A549 treated with dexamethasone at 1 μM for 4 hours (cell line): ENCODE measurements at places on chromosomes 12 and 14. TPM values are rescaled to one million over a fixed set of nuclear protein-coding genes. Genes with fewer than 3 reads are reported as not detected.

ZDHHC22 gene
- 0.20 to 0.27 TPM (median 0.23 TPM) in 5 replicates for total RNA-seq

CAPRIN2 gene
- 24.7 to 35.7 TPM (median 29.4 TPM) in 5 replicates for total RNA-seq

ENO2 gene
- 28.2 to 31.8 TPM (median 30.8 TPM) in 5 replicates for total RNA-seq

OVCH1 gene
- not detected in 5 replicates for total RNA-seq

FAM181A gene
- total RNA-seq: not detected in 5 replicates

DNAH10 gene
- total RNA-seq: 0.18 to 0.38 TPM (median 0.29 TPM) in 5 replicates

SLC10A1 gene
- 0.06 TPM in 1 of 5 replicates, not detected in the others for total RNA-seq

HCAR3 gene
- total RNA-seq: 0.06 to 0.11 TPM in 2 of 5 replicates, not detected in the others

ZNF410 gene
- 43.5 to 52.3 TPM (median 44.7 TPM) in 5 replicates for total RNA-seq

MYO1H gene
- total RNA-seq: not detected in 5 replicates

XRCC3 gene
- 27.4 to 30.3 TPM (median 28.4 TPM) in 5 replicates for total RNA-seq

CDCA3 gene
- 66.7 to 77.6 TPM (median 68.2 TPM) in 5 replicates for total RNA-seq

ZBTB25 gene
- total RNA-seq: 3.2 to 5.9 TPM (median 5.2 TPM) in 5 replicates

SLCO1B3 gene
- 9.6 to 15.0 TPM (median 11.3 TPM) in 5 replicates for total RNA-seq

CLEC9A gene
- total RNA-seq: not detected in 5 replicates

ZFHX2 gene
- total RNA-seq: 0.44 to 1.1 TPM (median 0.80 TPM) in 5 replicates

TMEM179 gene
- 0.07 to 0.33 TPM (median 0.24 TPM) in 5 replicates for total RNA-seq

RPGRIP1 gene
- total RNA-seq: 0.15 to 0.39 TPM (median 0.25 TPM) in 5 replicates

ZNF385A gene
- 12.3 to 23.4 TPM (median 22.5 TPM) in 5 replicates for total RNA-seq

HVCN1 gene
- total RNA-seq: 0.45 to 0.83 TPM (median 0.62 TPM) in 5 replicates

PLCZ1 gene
- total RNA-seq: not detected in 5 replicates

HOXC13 gene
- total RNA-seq: 24.6 to 37.6 TPM (median 28.1 TPM) in 5 replicates

LTBR gene
- total RNA-seq: 192 to 255 TPM (median 245 TPM) in 5 replicates

FOXA1 gene
- total RNA-seq: 4.2 to 7.4 TPM (median 6.5 TPM) in 5 replicates

GPR135 gene
- total RNA-seq: 0.51 to 1.1 TPM (median 0.86 TPM) in 5 replicates

PIANP gene
- total RNA-seq: 0.56 to 1.0 TPM (median 0.96 TPM) in 5 replicates

RAPGEF3 gene
- 0.51 to 0.72 TPM (median 0.60 TPM) in 5 replicates for total RNA-seq

SYNDIG1L gene
- not detected in 5 replicates for total RNA-seq

CIROP gene
- 0.06 TPM in 1 of 5 replicates, not detected in the others for total RNA-seq

EML5 gene
- 0.37 to 0.56 TPM (median 0.44 TPM) in 5 replicates for total RNA-seq

MAGOHB gene
- 40.4 to 75.6 TPM (median 46.4 TPM) in 5 replicates for total RNA-seq

CCNK gene
- 55.3 to 62.2 TPM (median 55.8 TPM) in 5 replicates for total RNA-seq

ORMDL2 gene
- 79.6 to 103 TPM (median 94.6 TPM) in 5 replicates for total RNA-seq
